ENCODE measurements at places on chromosomes 7 and 10.

- no peak for DNase-seq
Observed at GRCh38 chr10:59993931-59994330, 87.6 kb upstream of the CCDC6 start.

DNA sequence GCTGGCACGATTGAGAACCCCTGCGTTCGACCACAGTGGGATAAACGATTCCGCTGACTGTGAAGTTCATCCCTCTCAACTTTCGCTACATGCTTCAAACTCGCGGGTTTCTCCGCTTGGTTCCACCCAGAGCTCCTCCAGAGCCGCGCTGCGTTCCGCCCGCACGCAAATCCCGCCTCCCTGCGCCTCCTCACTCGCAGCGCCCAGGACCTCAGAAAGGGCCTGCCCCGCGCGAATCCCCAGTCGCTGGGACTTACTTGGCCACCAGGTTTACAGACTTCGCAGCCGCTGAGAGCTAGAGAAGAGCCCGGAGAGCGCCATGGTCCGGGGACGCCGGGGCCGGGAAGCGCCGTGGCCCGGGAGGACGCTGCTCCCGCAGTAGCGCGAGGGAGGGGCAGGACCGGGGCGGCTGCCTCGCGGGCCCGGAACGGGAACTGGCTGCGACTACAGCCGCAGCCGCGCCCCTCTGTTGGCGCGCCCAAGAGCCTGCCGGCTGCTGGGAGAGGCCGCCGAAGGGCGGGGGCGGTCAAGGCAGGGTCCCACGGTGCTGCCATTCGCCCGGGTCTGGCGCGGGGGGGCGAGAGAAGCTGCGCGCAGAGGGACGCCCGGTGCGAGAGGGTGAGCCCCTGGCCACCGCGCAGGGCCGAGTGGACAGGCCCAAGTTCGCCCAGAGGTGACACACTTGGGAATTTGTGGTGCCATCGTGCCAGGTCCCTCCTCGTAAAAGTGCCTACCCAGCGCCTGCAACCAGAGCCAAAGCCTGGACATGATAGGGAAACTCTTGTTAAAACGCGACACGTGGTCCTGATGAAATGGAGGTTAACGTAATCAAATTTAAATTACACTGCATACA, at the start of gene NOD1:
Gene NOD1, minus strand, starts transcription at position 436 of the 853 bp plus-strand sequence. CDS start 21,863 bp downstream, outside the sequence.
- DNase-seq: peak; percentile 74

DNA sequence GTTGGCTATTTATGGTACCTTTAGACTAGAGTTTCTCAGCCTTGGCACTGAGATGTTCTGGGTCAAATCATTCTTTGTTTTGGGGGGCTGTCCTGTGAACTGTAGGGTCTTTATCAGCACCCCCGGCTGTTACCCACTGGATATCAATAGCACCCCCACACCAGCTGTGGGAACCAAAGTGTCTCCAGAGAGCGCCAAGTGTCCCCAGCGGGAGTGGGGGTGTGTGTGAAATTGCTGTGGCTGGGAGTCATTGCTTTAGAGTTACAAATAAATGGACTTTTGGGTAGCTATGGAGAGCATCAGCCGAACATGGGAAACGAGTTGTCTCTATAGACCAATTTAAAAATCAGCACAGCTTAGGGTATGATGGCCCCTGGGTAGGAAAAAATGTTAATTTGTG, 111.3 kb upstream of the C1QL3 start:
- no peak for DNase-seq

- no peak for DNase-seq
Observed at GRCh38 chr10:125081931-125082330, 78.4 kb downstream of the CTBP2 start.
